ENCODE measurements at places on chromosomes 4 and X.
A peak's percentile ranks its signal among the peaks of the same experiment; 100 is the strongest.

GRCh38 chrX:29948653-29949052, 266.7 kb upstream of the MAGEB2 start:
- DNase-seq, result no peak

GRCh38 chr4:60482921-60483351, 717.2 kb upstream of the ADGRL3 start:
- no peak for DNase-seq

- peak; percentile 32 for DNase-seq
These were observed 242.1 kb downstream of the ADAMTS3 start for GRCh38 chr4:72326692-72327632.

DNA sequence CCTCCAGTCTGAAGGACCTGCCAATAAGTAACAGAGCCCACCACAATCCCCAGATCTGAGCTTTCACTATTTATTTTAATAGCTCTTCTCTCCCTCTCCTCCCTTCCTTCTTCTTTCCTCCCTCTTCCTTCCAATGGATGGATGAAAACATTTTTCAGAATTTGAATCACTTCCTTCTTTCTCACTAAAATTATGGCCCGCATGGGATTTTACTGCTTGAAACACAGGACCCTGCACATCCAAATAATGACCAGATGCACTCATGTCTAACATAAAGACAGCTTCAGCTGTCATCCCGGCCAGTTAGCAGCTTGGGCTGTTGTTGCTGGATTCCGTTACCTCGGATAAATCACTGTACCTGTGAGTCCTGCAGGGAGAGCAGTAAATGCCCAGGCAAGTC, 5.4 kb upstream of the PHEX start:
- no peak for DNase-seq

DNA sequence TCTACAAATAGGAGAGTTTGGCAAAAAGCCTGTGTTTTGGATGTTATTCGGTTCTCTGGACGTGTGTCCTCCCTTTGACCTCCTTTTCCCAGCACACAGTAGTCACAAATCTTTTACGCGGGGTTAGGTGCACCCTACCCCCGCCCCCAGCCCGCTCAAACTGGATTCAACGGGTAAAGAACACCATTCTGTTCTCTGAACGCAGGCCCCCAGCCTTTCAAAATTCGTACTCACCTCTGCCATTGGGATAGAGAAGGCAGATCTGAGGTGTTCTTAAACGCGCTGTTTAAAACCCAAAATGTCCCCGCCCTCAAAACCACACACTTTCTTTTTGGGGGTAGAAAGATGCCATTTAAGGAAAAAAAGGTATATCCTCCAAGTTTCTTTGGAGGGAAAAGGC, 2.7 kb downstream of the LEF1 start:
- DNase-seq, result peak; percentile 23

Measured in umbilical cord (tissue), 2 donors.